Activated T-cell treated with anti-CD3 and anti-CD28 coated beads, Interleukin-2, amount 50 U/mL, for 24 hours (primary cell): ENCODE measurements at places on chromosomes 5 and 9.

GRCh38 chr5:124337996-124338395, 408.4 kb downstream of the ZNF608 start:
- no peak for DNase-seq

- no peak for DNase-seq
These were observed 143.8 kb upstream of the CCDC152 start for GRCh38 chr5:42612750-42613366.

GRCh38 chr5:74953937-74954720, 87.9 kb upstream of the FAM169A start:
- DNase-seq = no peak

- DNase-seq = no peak
These were observed 59.4 kb upstream of the GNA14 start for GRCh38 chr9:77707383-77708063.

- no peak for DNase-seq
These were observed 3.8 kb upstream of the MAN2A1 start for GRCh38 chr5:109685916-109686315.

DNA sequence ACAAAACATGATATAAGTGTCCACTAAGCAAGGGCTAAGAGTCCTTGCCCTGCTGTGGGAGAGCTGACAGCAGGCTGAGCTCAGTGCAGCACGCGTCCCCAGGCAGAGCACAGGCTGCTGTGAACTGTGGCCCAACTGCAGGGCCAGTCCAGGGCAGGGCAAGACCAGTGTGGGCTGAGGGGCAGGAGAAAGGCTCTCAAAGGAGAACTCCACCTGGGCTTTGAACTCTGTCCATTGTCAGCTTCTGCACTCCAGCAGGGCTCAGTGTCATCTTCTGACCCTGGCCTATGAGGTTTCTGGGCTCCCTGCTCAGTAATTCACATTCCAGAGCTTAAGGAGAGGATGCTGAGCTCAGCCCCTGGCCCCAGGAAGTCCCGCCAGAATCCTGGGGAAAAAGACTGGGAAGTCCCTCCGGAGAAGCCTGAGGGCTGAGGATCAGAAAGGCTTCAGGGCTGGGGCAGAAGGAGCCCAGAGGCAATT, 37.4 kb downstream of the LHFPL2 start:
- DNase-seq = no peak

- no peak for DNase-seq
These were observed 511.3 kb downstream of the TLR4 start for GRCh38 chr9:118215549-118215948.

GRCh38 chr9:76438841-76439588, 20.0 kb upstream of the GCNT1 start:
- DNase-seq = no peak

DNA sequence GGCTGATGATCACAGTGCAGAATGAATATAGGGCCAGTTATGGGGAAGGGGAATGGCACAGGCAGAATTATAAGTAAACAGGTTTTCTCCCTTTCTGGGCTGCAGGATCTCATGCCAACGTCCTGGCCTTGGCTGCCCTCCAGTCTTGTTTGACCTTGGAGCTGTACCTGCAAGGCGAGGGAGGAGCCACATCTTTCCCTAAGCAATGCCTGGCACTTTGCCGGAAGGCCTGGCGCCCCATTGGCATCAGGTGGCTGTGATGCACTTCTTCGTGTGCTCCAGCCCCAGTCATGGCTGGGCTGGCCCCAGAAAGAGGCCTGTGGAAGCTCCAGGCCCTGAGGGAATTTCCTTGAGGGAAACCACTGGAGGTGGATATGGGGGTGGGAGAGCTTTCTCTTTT, 16.7 kb upstream of the IQGAP2 start:
- no peak for DNase-seq

GRCh38 chr9:122338994-122339393, 31.8 kb upstream of the PTGS1 start:
- no peak for DNase-seq

DNA sequence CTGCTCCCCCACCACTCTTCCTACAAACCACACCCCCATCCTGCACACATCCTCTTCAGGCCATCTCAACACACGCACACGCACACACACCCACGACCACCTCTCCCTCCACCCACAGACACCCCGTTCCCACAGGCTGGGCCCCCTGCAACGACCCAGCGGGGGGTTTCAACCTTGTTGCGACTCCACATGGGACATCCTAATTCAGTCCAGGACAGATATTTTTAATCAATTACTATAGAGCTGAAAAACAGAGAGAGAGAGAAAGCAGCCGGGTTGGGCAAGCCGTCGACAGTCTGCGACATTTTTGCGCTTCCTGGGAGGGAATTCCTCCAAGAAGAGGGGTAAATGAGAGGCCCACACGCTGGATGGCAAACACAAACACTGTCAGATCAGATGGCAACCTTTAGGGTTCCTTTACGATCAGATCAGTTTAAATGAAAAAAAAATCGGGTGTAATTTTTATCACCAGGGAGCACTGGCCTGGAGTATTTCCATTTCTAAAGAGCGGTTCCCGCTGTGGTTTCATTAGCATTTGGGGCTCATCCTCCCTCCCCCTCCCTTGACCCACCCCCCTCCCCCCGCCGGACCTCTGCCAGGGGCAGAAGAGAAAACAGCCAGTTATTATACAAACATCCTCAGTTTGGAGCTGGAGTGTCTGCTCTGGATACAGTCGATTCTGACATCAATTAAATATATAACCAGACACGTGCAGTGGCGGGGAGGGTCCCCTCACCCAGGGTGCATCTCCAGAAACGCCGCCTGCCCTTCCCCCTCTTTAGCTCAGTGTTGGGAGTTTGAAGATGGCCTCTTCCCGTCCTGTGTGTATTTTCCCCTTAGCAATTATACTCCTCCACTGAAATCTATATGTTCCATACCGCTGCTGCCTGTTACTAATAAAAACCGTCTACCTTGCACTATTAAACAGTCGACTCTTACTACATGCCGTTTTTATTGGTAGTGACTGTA, 2.3 kb upstream of the IRX2 start:
- no peak for DNase-seq

- no peak for DNase-seq
These were observed 146.9 kb upstream of the DMRT1 start for GRCh38 chr9:694403-695154.

GRCh38 chr9:124369231-124369797, 45.9 kb downstream of the PSMB7 start:
- no peak for DNase-seq
